Panc1 (cell line): ENCODE measurements at places on chromosomes 4 and X.

DNA sequence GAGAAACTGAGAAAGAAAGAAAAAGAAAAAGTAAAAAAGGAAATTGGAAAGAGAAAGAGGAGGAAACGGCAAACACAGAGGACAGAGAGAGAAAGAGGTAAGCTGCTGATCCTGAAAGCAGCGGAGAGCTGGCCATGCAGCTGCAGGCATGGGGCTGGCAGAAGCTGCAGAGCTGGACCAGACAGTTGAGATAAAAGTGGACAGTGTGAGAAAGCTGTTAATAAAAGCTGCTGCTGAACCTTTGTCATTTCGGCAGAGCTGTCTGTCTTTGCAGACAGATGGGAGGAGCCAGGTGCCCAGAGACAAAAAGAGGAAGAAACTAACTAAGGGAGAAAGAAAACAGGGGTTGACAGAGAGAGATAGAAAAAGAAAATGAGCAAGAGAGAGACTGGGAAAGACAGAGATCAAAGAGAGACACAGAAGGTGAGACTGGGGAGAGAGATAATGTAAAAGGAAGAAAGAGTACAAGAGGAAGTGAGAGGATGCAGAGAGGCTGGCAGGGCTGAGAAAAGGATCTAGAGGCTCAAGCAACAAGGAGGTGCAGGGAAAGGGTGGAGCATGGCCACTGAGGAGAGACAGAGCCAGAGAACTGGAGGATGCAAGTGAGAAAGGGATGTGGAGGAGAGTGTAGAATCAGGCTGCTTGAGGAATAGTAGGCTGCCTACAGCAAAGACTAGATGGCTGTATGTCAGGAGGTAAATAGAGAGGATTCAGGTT, 376.8 kb upstream of the FGF16 start:
- DNase-seq, result no peak

DNA sequence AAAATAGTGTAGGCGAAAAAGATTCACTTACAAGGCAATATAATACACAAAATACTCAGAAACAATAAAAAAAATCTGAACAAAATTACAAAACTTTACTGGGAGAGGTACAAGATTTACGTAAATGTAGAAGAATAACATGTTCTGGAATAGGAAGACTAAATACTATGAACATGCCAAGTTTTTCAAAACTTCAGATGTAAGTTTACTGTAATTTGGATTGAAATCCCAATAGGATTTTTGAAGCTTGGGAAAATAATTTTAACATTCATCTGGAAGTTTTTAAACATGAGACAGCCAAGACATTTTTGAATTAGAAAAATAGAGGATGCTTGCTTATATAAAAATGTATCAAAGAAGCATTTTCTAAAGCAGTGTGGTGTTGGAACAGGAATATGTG, 30.5 kb upstream of the CT83 start:
- DNase-seq, result no peak

- peak; percentile 43 for DNase-seq
Observed at GRCh38 chr4:16916719-16917337, 18.4 kb upstream of the LDB2 start.

GRCh38 chr4:48651914-48652313, 128.2 kb downstream of the FRYL start:
- no peak for DNase-seq

DNA sequence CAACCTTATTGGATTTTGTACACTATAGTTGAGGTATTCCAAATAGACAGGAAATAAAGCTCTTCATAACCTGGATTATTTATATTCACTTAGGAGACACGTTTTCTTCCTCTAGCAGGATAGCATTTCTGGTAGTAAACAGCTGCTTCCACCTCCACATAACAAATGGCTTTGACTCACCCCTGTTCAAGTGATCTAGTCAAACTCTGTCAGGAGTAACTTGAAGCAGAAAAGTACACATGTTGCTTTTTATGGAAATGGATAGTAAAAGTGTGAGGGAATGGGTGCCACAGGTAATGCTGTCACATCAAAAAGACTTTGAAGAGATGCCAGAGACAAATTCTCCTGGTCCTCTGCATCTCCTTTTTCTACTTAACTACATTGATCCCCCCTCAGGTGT, 258.7 kb upstream of the SLC7A11 start:
- no peak for DNase-seq

DNA sequence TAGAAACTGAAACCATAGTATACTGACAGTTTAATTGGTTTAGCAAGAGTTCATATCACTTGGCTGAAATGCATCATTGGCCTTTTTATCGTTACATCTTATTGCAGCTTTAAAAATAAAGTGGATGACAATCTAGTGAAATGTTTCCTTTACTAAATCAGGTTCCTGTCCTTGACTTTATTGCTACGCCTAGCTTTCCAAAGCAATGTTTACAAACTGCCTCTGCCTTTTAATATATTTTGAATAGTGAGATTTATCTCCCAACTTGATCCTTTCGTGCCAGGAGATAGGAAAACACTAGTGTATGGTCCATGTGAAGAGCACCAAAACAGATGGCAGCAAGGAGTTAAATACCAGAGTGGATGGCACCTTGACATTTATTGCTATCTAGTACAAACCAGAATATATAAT, 67.0 kb downstream of the GPC3 start:
- no peak for DNase-seq

DNA sequence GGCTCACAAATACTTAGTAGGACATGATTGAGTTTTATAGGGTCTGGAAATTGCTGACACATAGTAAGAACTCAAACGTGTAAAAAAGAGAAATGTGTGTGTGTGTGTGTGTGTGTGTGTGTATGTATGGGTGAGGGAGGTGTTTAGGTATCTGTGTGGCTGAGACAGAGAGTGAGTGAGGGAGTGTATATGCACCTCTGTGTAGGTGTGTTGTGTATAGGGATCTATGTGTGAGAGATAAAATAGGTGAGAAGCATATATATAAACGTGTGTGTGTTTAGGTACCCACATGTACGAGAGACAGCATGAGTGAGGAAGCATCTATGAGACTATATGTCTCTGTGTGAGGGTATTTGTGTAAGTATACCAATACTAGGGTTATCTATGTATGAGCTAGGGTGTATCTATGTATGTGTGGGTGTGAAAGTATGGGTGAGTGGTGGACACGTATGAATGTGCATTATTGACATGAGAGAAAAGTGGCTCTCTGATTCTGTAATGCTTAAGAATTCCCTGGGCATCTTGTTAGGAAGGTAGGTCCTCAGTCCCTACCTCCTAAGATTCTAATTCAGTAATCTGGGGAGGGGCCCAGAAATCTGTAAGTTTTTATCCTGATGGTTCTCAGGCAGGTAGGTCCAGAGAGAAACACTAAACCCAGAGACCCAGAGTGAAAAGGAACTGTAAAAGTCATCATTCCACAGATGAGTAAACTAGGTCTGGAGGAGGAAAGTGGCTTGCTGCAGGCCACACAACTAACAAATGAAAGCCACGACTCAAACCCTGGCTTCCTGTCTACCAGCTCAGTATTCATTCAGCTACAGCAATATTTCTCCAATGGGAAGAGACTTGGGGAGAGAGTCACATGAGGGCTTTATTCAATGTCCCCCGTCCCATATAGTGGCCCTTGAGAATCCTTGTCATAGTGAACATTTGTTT, 237.0 kb downstream of the IDS start:
- DNase-seq, result no peak
